ENCODE measurements at places on chromosomes 7 and 10.

- no peak for DNase-seq
Observed at GRCh38 chr7:87506246-87507180, 31.0 kb upstream of the ABCB4 start.

- peak; percentile 12 for DNase-seq
Observed at GRCh38 chr7:31744294-31744874, 57.4 kb downstream of the PPP1R17 start.

GRCh38 chr10:43268491-43268890 lies 1.6 kb upstream of the RASGEF1A start:
- DNase-seq: no peak

DNA sequence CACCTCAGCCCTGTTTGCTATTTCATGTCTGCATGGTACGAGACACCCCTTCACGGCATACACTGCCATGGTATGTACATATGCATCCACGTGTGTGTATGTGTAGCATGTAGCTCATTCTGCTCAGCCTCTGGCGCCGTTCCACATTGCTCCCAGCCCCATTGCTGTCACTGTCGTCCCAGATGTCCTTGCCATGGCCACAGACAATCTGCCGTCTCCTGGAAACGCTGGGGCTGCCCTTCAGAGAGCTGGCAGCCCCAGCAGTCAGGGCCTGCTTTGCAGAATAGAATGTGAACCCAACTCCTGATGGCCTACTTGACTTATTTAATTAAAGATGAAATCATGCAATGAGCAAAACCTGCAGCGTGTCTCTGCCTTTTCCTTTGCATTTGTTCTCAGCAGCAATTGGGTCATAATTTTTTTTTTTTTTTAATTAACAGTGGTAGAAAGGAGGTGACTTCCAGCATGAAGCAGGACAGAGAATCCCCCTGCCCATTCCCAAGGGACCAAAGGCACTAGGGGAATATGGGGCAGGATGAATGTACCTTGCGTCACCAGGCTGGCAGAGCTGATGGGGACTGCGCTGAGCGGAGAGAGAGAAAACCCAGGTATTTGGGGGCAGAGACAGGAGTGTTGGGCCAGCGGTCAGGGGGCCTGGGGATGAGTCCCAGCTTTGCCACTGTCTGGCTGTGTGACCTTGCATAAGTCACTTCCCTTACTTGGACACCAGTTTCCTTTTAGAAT lies 49.2 kb downstream of the CHST3 start:
- DNase-seq: no peak

DNA sequence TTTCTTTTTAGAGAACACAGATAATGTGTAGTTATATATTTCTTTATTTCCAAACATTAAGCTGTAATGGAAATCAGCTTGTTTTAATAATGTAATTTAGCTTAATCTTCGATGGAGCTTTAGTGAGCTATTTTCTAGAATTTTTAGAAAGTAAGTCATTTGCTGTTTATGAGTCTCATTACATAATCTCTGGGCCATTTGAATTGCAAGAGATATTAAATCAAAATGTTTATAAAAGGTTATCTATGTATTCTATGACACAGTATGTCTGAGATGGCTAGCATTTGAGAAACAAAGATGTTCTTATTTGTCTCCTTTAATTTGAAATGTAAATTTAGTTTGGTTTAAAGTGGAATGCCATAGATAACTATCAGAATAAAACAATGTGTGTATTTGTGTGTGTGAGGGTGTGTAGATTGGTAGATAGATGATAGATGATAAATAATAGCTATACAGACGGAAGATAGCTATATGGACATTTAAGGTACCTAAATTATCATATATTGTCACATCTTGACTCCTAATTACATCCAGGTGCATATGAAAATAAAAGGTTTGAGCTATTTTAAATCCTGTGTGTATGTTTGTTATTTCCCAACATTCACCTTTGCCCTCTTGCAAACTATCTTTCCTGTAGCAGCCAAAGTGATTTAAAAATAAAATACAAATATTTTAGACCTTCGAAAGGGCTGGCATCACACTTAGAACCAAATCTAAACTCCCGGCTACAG lies 478.0 kb upstream of the KLF6 start:
- DNase-seq: no peak

GRCh38 chr7:5139998-5140397 lies 50.0 kb upstream of the WIPI2 start:
- no peak for DNase-seq

DNA sequence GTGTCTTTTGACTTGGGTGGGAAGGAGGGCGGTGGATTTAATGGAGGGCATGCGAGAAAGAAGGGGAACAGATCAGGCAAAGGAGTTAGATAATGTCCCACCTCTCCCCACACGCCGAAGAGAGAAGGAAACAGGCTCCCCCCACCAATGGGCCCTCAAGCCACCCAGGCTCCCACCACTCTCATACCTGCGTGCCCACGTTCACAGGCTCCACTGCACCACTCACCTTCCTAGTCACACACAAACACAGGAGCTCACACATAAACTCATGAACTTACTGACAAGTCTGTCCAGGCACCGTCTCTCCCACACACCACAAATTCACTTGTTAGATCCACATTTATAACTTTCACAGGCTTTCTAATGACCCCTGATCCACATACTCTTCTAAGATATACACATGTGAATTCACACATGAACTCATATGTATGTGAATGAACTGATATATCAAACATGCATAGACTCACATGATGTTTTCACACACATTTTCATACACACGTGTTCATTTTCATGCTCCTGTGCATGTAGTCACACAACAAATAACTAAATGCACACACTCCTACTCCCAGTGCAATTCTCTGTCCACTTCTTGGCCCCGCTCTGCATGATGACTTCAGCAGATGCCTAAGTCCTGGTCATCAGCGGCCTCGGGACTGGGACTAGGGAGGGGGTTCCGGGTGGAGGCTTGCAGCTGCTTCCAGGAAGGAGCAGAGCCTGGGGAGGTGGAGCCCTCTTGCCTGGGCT lies 1.5 kb downstream of the LZTS2 start:
- DNase-seq: no peak

DNA sequence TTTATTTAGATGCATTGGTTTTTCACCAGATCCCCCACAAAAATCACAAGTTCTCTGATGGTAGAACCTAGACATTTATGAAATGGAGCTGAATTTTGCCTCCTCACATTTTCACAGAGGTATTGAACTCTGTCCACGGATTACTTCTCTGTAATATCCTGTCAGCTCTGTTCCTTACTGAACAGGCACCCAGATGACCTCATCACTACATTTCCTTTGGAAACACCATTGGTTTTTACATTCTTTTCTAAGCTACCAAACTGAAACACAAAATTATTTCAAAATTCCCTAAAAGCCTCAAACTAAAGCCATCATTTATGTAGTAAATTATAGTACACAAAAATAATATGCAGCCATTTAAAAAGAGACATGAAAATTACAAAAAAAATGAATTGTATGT lies 98.3 kb upstream of the KCNIP2 start:
- DNase-seq: no peak

DNA sequence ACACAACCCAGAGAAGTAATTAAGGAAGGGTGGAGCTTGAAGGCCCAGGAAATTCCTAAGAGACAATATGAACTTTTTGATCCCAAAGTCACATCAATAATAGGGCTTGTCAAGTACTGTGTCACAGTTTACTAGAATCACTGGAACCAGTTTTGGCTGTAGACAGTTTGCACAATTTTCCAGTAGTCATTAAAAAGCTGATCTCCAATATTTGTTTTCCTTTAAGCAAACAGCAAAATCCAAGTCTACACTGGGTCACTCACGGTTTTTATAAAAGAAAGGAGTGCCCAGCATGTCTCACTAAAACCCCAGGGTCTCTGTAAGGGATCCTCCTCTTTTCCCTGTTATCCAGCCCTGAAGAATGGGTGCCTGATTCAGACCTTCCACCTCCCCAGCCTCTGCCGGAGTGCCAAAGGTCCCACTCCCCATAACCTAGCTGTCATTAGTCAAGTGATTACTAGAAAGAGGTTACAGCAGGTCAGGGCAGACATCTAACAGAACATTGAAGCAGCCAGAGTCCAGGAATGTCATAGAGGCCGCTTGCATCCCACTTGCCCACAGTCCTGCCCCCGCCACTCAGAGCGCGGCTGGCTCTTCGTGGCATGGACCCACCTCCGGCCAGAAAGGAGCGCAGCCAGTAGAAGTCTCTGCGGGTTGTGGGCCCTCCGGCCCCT lies 552 bp downstream of the SLC25A16 start:
- DNase-seq: no peak

GRCh38 chr10:4450981-4451908 lies 374.8 kb upstream of the AKR1E2 start:
- no peak for DNase-seq

GRCh38 chr7:139807009-139807408 lies 22.1 kb upstream of the TBXAS1 start:
- DNase-seq: no peak

- no peak for DNase-seq
Observed at GRCh38 chr10:26839966-26840627, 20.7 kb downstream of the ABI1 start.

GRCh38 chr7:130845581-130846085 lies 111.6 kb upstream of the KLF14 start:
- no peak for DNase-seq

- no peak for DNase-seq
Observed at GRCh38 chr7:91228927-91229558, 35.2 kb upstream of the FZD1 start.

- DNase-seq: no peak
Observed at GRCh38 chr10:56728349-56728748, 367.3 kb upstream of the ZWINT start.

DNA sequence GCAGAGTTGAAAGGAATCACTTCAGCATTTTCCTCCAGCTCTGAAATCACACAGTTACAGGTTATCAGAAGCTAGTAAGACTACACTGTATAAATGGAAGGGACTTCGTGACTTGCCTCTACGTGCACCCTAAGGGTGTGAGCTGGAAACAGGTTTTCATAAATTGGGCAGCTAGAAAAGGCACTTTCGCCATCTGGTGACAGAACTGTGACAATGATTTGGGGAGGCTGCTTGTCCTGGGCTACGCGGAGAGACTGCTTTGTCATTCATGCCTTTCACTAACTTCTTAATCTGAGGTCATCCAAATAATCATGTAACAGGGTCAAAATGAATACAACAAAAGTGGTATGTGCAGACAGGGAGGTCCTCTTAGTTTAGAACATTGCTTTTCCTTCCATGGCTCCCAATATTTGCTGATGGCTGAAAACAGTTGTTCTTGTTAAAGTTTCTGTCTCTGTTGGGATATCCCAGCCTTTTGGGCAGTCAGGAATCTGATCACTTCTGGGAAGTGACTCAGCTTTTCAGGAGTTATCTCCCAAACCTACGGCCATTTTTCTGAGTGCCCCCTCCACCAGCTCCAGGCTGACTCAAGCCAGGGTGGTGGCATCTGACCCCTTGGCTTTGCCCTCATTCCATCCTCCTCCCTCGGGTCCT lies 17.8 kb downstream of the VWC2 start:
- no peak for DNase-seq

DNA sequence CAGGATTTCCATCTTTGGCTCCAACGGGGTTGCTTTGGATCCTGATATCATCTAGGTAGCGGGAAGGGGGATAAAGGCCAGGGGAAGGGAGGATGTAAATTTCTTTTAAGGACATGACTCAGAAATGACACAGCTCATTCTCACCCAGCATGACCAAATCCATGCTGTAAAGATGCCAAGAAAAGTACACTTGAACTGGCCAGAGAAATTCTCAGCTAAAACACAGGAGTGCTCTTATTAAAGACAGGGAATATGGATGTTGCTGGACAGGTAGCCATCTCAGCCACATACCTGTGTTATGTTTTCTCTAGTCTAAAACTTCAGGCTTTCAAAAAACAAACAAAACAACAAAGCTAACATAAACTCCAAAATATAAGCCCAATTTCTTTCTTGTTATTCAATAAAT lies 68.3 kb downstream of the NAMPT start:
- DNase-seq: no peak

DNA sequence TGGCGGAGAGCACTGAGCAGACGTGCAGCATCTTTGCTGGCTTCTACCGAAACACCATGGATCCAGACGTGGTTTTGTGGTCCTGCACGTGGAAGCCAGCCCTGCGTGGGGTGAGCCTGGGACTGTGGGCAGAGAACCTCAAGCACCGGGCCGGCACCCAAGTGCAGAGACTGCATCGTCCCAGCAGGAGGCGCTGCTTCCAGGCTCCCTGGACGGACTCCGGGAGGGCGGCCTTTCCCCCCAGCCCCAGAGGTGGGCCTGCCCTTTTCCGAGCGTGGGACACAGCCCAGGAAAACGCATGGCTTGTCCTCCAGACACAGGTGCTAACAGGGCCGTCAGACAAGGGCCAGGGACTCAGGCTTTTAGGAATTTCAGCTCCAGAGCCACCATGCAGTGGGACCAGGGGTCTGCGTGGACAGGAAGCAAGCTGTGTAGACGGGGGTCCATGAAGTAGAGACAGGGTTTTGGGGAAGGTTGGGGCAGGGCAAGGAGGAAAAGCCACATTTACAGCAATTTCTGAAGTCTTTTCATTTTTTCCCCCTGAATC lies 303.9 kb downstream of the WDR37 start:
- no peak for DNase-seq

DNA sequence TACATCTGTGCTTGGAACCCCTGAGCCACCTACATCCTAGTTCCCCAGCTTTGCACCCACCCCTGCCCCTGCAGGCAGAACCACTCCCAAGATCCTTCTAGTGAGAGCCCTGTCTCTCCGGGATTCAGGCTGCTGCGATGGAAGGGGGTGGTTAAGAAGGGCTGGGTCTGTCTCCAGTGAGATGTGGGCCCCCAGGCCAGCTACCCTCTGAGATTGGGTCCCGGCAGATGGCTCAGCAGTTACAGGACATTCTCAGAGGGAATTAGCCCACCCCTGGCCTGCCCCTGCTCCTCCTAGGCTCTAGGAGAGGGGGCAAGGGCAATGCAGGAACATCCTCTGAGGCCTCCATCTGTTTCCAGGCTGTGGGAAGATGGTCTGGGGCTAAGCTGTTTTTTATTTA lies 27.7 kb downstream of the SLC29A3 start:
- no peak for DNase-seq

DNA sequence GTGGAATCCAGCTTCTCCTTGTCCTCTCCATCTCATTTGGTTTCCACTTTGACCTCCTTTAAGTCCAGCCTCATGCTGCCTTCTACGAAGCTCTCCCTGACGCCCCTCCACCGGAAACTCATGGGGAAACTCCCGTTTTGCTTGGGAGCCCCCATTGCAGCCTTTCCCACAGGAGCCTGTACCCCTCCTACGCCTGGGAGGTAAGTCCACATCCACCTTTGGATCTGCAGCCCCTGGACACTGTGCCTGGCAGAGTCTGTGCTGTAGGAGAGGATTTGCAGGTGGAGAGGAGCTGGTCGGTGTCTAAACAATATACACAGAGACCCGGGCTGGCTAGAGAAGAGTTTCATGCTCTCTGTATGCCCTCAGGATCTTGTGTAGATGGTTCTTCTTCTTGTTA lies 296.1 kb downstream of the GLRX3 start:
- no peak for DNase-seq

- DNase-seq: no peak
Observed at GRCh38 chr10:74882831-74883230, 56.4 kb downstream of the KAT6B start.

DNA sequence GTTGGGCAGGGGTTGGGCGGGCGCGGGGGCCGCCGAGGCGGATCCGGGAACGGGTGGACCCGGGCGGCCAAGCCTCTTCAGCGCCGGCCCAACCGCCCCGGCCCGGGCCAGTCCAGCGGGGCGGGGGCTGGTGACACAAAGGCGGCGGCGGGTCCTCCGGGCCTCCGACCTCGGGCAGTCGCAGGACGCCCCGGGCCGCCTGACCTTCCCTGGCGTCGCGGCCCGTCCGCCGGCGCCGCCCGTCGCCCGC lies 54.2 kb downstream of the METTL2B start:
- DNase-seq: no peak

GRCh38 chr10:73586583-73586984 lies 4.6 kb downstream of the USP54 start:
- no peak for DNase-seq

Measured in GM18507 (cell line).